ENCODE measurements at places on chromosomes 12 and 14. TPM values are rescaled to one million over a fixed set of nuclear protein-coding genes. Genes with fewer than 3 reads are reported as not detected.

ACVRL1 gene
- total RNA-seq = not detected

C12orf76 gene
- total RNA-seq = 29.8 TPM

TEX52 gene
- total RNA-seq = not detected

PKP2 gene
- total RNA-seq = 0.14 TPM

GPRC5D gene
- total RNA-seq = 0.99 TPM

BATF gene
- total RNA-seq = 32.7 TPM

FOXN4 gene
- not detected for total RNA-seq

SYCP3 gene
- 0.43 TPM for total RNA-seq

PRH2 gene
- not detected for total RNA-seq

SUDS3 gene
- total RNA-seq = 25.6 TPM

CEBPE gene
- total RNA-seq = 0.96 TPM

OR11G2 gene
- not detected for total RNA-seq

DNAH10 gene
- total RNA-seq = not detected

FGF23 gene
- not detected for total RNA-seq

LRP1-AS gene
- total RNA-seq = not detected

TAS2R14 gene
- total RNA-seq = 1.6 TPM

PLBD1 gene
- not detected for total RNA-seq

POTEG gene
- total RNA-seq = not detected

AGAP2 gene
- total RNA-seq = 66.7 TPM

CCDC38 gene
- not detected for total RNA-seq

ITGA7 gene
- 2.6 TPM for total RNA-seq

GYS2 gene
- total RNA-seq = not detected

OSGEP gene
- total RNA-seq = 49.1 TPM

LRRK2 gene
- not detected for total RNA-seq

PLEKHD1 gene
- total RNA-seq = 0.15 TPM

LIN7A gene
- not detected for total RNA-seq

KRT75 gene
- total RNA-seq = not detected

KRT78 gene
- total RNA-seq = not detected

PCED1B gene
- total RNA-seq = 117 TPM

BMP4 gene
- 0.25 TPM for total RNA-seq

SIX1 gene
- 0.08 TPM for total RNA-seq

MANSC1 gene
- total RNA-seq = 0.23 TPM

LPCAT3 gene
- total RNA-seq = 37.2 TPM

TAPBPL gene
- 52.0 TPM for total RNA-seq

BCL11B gene
- 105 TPM for total RNA-seq

PTGER2 gene
- 158 TPM for total RNA-seq

DIO2 gene
- total RNA-seq = not detected

OR4K5 gene
- total RNA-seq = not detected

SIX6 gene
- not detected for total RNA-seq

Measured in activated naive CD4-positive, alpha-beta T cell treated with anti-CD3 and anti-CD28 coated beads, Interleukin-2, amount 10 ng/mL, durations not matched to agents 5 hours and 36 hours (primary cell).